ENCODE measurements at places on chromosomes 6 and 20.

GRCh38 chr20:38055294-38055693 lies 21.7 kb downstream of the RPRD1B start:
- no peak for DNase-seq

DNA sequence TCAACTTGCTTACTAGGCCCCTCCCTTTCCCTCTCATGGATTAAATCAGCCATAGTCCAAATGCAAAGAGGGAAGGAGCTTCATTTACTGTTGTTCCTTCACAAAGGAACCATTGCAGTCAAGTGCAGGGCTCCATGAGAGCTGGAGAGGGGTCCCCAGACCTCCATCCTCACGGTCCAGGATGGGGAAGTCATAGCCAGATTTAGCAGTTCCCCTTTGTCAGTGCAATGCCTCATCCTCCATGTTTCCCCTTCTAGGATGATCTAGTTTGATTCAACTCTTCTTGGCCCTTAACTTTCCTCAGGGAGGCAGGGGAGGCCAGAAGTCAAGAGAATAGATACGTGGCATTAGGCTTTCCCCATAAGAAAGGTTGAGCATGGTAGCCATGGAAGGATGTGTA lies 66.5 kb upstream of the FUCA2 start:
- no peak for DNase-seq

GRCh38 chr20:21234806-21235483 lies 68.2 kb upstream of the XRN2 start:
- no peak for DNase-seq

GRCh38 chr6:5559651-5560050 lies 298.3 kb downstream of the FARS2 start:
- DNase-seq = no peak

DNA sequence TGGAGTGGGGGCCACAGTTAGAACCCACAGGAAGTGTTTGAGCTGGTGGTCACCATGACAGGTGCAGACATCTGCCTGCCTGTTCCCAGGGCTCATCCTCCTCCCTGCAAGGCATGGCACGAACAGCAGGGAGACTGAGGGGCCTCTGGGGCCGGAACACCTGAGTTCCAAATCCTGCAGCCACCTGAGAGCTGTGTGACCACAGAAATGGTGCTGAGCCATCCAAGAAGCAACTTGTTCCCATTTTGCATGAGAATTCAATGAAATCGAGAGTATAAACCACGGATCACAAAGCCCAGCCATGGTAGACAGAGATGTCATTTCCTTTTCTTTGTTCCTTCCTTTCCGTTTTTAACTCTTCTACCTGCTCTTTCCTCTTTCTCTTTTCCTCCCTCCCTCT lies 268.6 kb downstream of the FOXA2 start:
- DNase-seq = no peak

DNA sequence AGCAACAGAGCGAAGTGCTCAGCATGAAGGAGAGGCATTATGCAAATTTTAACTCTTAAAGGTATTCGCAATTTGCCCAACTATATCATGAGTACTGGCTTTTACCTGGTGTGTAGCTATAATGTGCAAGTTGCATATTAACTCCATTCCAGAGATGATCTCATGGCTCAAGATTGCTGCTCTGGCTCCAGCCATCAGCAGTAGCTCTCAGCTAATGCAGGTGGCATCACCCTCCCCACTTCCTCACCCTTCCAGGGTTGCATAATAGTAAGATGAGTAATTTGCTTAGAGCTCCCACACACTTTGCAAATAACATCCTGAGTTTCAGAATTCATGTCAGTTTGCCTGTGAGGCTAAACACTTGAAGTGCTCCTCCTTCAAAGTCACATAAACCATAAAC lies 15.9 kb upstream of the PCSK2 start:
- DNase-seq = no peak

DNA sequence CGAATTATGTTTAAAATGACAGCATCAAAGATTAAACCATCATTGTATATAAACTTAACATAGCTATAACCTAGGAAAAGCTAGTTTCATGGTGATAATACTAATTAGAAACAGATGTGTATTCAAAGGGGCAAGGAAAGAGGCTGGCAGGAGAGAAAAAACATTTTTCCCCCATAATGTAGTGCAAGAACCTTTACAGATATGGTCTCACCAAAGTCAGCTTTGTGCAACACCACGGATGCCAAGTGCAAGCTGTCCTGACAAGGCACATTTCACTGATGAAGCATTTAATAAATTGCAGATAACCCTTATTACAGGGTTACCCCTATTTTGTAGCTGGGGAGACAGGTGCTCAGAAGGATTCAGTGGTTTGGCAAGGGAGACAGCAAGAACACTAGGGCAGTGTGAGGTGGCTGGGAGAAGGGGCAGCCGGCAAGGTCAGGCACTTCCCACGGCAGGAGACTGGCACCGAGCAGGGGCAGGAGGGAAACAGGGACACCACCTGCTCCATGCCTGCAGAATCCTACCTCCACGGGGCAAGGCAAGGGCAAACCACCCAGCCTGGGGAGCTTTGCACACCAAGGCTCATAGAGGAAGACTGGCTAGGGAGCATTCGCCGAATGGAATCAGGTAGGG lies 6.5 kb downstream of the RPS6KA2 start:
- DNase-seq = no peak

- DNase-seq = no peak
These were observed 446.2 kb downstream of the PLCB1 start for GRCh38 chr20:8578161-8578865.

DNA sequence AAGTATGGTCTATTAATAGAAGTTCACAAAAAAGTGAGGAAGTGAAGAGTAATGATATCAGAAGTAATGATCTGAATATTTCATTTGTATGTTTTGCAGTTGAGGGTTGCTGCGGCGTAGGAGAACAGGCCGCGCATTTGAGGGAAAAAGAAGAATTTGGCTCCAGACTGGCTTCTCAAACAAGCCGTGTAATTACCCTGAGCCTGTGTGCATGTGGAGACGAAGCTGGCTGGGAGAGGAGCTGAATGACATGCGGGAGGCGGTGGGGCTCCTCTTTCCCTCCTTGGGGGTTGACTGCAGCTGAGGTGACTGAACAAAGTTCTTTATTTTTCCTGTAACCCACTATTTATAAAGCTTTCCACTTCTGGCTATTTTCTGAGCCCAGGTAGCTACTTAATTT lies 115.5 kb upstream of the AFDN start:
- DNase-seq = no peak

GRCh38 chr20:43767686-43768474 lies 41.1 kb upstream of the GTSF1L start:
- DNase-seq = no peak

DNA sequence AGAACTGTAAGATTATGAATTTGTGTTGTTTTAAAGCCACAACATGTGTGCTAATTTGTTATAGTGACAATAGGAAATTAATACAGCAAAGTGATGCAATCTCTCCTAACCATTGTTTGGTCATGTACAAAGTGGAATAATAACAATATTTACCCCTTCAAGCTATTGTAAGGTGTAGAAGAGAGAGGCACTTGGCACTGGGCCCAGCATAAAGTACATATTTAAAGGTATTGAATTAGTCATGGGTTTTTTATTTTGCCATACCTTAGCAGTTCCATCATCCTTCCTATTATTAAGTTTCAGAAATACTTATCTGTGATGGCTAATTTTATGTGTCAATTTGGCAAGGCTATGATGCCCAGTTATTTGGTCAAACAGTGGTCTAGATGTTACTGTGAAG lies 322.4 kb upstream of the TSHZ2 start:
- no peak for DNase-seq

DNA sequence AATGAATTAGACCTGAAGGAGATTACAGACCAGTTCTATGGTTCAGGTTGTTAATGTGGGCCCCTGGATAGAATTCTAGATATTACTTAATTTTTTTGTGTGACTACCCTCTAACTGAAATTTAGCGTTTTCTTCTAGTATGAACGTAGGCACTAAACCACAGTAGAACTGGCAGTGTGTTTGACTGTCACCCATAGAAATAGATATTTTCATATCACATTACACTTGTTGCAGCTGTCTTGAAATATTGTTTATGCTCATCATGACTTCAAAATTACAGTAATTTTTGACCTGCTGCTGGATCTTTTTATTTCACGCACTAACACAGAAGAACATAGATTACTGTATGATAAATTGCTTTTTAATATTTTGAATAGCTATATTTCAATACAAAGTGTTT lies 31.6 kb downstream of the E2F3 start:
- no peak for DNase-seq

DNA sequence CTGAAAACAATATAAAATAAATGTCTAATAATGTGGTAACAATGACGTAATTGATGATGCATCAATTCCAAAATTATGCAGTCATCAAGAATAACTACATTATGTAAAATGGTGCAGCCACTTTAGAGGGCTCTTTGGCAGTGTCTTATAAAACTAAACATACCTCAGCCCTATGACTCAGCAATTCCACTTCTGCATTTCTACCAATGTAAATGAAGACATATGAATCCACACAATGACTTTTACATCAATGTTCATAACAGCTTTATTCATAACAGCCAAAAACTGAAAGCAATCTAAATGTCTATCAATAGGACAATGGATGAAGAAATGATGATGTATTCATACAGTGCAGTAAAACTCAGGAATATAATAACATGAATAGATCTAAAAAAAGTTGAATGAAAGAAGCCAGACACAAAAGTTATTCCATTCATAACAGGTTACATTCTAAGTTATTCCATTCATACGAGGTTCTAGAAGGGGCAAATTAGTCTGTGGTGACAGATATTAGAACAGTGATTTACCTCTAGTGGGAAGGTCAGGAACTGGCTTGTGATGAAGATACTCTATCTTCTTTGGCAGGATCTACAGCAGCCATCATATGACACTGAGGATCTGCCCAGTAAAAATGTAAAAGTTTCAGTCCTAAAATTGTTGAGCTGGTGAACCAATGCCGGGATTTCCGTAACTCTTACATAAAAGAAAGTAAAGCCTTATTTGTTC lies 396.1 kb downstream of the PLCB1 start:
- DNase-seq = no peak

DNA sequence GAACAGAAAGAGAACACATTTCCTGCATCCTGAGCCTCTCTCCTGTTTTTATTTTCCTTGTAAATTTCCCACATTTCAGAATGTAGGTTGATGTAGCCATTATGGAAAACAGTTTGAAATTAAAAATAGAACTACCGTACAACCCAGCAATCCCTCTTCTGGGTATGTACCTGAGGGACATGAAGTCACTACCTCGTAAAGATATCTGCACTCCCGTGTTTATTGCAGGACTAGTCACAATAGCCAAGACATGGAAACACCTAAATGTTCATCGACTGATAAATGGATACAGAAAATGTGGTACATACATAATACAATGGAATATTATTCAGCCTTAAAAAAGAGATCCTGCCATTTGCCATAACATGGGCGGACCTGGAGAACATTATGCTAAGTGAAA lies 72.0 kb upstream of the JAG1 start:
- no peak for DNase-seq

GRCh38 chr20:6683021-6683977 lies 84.2 kb upstream of the BMP2 start:
- no peak for DNase-seq

GRCh38 chr6:112990971-112991370 lies 643.8 kb downstream of the RFPL4B start:
- DNase-seq = no peak

DNA sequence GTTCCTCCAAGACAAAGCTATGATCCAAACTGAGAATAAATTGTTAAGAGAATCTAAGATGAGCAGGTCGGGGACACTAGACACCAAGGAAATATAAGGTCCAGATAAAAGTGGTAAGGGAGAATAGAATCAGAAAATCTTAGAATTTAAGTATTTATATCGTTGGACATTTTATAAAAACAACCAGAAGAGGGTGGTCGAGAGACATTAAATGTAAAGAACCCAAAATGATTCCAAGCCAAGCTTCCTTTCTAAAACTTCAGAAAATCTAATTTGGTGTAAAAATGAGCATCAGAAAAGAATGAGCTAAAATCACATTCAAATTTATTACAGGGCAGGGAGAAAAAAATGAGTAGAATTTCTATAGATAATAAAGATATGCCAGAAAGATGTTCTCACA lies 97.8 kb upstream of the OGFRL1 start:
- DNase-seq = no peak

DNA sequence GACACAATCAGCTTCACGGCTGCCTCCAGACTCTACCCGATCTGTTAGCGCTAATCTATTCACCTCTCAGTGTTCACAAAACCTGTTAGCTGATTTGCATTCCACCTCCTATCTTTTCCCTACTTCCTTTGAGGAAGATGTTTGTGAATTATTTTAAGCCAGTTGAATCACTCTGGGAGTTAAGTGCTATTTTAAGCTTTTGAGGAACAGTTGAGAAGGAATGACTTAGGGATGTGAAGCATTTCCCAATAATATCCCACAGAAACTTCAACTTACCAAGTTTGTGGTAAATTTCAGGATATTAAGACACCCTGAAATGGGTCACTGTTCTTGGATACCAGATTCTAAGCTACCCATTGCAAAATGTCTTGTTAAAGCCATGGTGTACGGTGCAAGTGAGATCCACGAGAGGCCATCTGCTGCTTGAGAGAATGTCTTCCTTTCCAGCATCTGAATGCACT lies 145.2 kb upstream of the CITED2 start:
- no peak for DNase-seq

- DNase-seq = no peak
These were observed 92.8 kb upstream of the EEF1E1 start for GRCh38 chr6:8195040-8195713.

- DNase-seq = no peak
These were observed 32.0 kb downstream of the ATXN1 start for GRCh38 chr6:16729183-16729691.

GRCh38 chr6:99183066-99183465 lies 166.4 kb downstream of the FAXC start:
- DNase-seq = no peak

DNA sequence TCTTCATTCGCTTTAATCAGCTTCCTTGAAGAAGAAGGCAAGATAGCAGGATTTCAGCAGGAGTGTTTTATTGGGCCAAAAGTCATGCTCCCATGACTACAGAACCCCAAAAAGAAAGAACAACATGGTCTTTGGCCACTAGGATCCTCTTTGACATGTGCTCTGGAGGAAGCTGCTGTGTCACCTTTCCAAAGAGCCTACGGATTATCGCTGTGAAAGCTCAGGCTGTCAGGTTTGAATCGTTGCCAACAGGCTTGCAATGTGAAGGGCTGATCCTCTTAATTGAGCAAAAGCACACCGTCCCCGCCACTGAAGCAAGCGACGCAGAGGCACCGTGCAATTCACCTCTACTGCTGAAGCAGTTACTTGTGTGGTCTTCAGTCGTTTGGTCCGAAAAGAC lies 29.0 kb downstream of the MYLIP start:
- no peak for DNase-seq

GRCh38 chr6:17159240-17159639 lies 57.4 kb downstream of the STMND1 start:
- no peak for DNase-seq

DNA sequence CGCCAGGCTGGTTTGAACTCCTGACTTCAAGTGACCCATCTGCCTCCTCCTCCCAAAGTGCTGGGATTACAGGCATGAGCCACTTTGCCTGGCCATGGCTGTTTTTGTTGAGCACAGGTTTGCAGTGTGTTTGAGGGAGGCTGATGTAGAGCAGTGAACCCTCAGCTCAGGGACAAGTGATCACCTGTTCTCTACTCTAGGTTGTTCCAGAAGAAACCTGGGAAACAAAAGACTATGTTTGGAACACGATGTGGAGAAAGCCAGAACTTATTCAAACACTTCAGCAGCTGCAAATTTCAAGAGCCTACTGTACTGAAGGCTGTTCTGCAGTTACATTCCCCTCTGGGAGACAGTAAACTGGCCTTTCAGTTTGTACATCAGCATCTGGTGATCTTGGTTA lies 4.7 kb downstream of the TULP1 start:
- DNase-seq = no peak

- DNase-seq = no peak
These were observed 271.2 kb downstream of the PRL start for GRCh38 chr6:22025468-22026163.

Measured in stimulated activated CD4-positive, alpha-beta T cell treated with anti-CD3 and anti-CD28 coated beads, Interleukin-1b, Interleukin-23, amount 100 ng/mL, for 1 hour (primary cell).